Nasal cavity respiratory epithelium epithelial cell of viscerocranial mucosa (primary cell): ENCODE measurements at places on chromosomes 11 and 22. TPM values are rescaled to one million over a fixed set of nuclear protein-coding genes. Genes with fewer than 3 reads are reported as not detected.

Gene RIBC2
- not detected in 2 replicates for total RNA-seq

Gene ANO3
- total RNA-seq: under 0.01 TPM in 1 of 2 replicates, not detected in the other

Gene FOXR1
- total RNA-seq: not detected in 2 replicates

Gene MS4A3
- not detected in 2 replicates for total RNA-seq

Gene LRFN4
- 9.2 and 22.9 TPM in 2 replicates for total RNA-seq

Gene DNAJC24
- total RNA-seq: 22.2 and 27.0 TPM in 2 replicates

Gene RASL10A
- total RNA-seq: 0.21 TPM in 1 of 2 replicates, not detected in the other

Gene OR8A1
- not detected in 2 replicates for total RNA-seq

Gene POLA2
- total RNA-seq: 1.0 and 3.6 TPM in 2 replicates

Gene TNNT3
- 1.3 TPM in 1 of 2 replicates, not detected in the other for total RNA-seq

Gene EIF1AD
- total RNA-seq: 48.1 and 50.2 TPM in 2 replicates

Gene TPCN2
- 4.8 and 7.5 TPM in 2 replicates for total RNA-seq

Gene FUT4
- total RNA-seq: 1.4 and 2.4 TPM in 2 replicates

Gene ANO1
- 9.6 and 38.4 TPM in 2 replicates for total RNA-seq

Gene TRIM29
- total RNA-seq: 232 and 1,029 TPM in 2 replicates

Gene KDM4D
- 0.78 and 1.0 TPM in 2 replicates for total RNA-seq

Gene BLID
- total RNA-seq: 0.85 TPM in 1 of 2 replicates, not detected in the other

Gene LINC01488
- total RNA-seq: not detected in 2 replicates

Gene C22orf42
- not detected in 2 replicates for total RNA-seq

Gene C22orf23
- under 0.01 TPM in 1 of 2 replicates, not detected in the other for total RNA-seq

Gene CTTN
- total RNA-seq: 309 and 537 TPM in 2 replicates

Gene TECTA
- total RNA-seq: under 0.01 and 0.43 TPM in 2 replicates

Gene KCNJ4
- total RNA-seq: not detected in 2 replicates

Gene OR52E5
- not detected in 2 replicates for total RNA-seq

Gene AP1B1
- total RNA-seq: 43.4 and 90.3 TPM in 2 replicates

Gene BTG4
- 0.34 and 0.43 TPM in 2 replicates for total RNA-seq

Gene CECR2
- total RNA-seq: 0.07 and 0.34 TPM in 2 replicates

Gene RSF1
- 22.2 and 41.4 TPM in 2 replicates for total RNA-seq

Gene KRTAP5-11
- total RNA-seq: not detected in 2 replicates

Gene MRGPRF
- not detected in 2 replicates for total RNA-seq

Gene RFPL1
- total RNA-seq: not detected in 2 replicates

Gene SAA2
- total RNA-seq: 1.7 and 37.6 TPM in 2 replicates

Gene CCDC15
- 1.00 and 3.1 TPM in 2 replicates for total RNA-seq

Gene DKK3
- total RNA-seq: 85.4 and 410 TPM in 2 replicates

Gene SH3BP1
- 16.4 and 95.3 TPM in 2 replicates for total RNA-seq

Gene CST6
- 1.7 and 2.6 TPM in 2 replicates for total RNA-seq

Gene ZNF143
- total RNA-seq: 47.6 and 65.3 TPM in 2 replicates

Gene KCNQ1OT1
- 0.34 and 0.93 TPM in 2 replicates for total RNA-seq

Gene MRGPRX4
- total RNA-seq: not detected in 2 replicates

Gene CSRP3
- not detected in 2 replicates for total RNA-seq

Gene LRP5
- 20.8 and 87.1 TPM in 2 replicates for total RNA-seq

Gene PTPRCAP
- total RNA-seq: 0.28 TPM in 1 of 2 replicates, not detected in the other

Gene VSIG10L2
- total RNA-seq: under 0.01 and 0.14 TPM in 2 replicates

Gene KCNJ1
- 0.07 TPM in 1 of 2 replicates, not detected in the other for total RNA-seq

Gene SCGB1C1
- total RNA-seq: not detected in 2 replicates

Gene HIRA
- 19.8 and 40.2 TPM in 2 replicates for total RNA-seq

Gene C11orf91
- total RNA-seq: not detected in 2 replicates

Gene NCAM1
- total RNA-seq: under 0.01 and 0.34 TPM in 2 replicates

Gene MS4A4E
- not detected in 2 replicates for total RNA-seq

Gene SLC35E4
- 7.5 and 9.9 TPM in 2 replicates for total RNA-seq

Gene SESN3
- total RNA-seq: 14.7 and 70.5 TPM in 2 replicates

Gene SPTBN2
- total RNA-seq: 60.5 and 130 TPM in 2 replicates

Gene ART1
- total RNA-seq: not detected in 2 replicates

Gene ZP1
- total RNA-seq: not detected in 2 replicates
